Tongue (tissue), 3 donors: ENCODE measurements at places on chromosomes 12 and 14.

- no peak for DNase-seq
Measured at GRCh38 chr12:105357162-105357691, 26.7 kb downstream of the C12orf75 start.

DNA sequence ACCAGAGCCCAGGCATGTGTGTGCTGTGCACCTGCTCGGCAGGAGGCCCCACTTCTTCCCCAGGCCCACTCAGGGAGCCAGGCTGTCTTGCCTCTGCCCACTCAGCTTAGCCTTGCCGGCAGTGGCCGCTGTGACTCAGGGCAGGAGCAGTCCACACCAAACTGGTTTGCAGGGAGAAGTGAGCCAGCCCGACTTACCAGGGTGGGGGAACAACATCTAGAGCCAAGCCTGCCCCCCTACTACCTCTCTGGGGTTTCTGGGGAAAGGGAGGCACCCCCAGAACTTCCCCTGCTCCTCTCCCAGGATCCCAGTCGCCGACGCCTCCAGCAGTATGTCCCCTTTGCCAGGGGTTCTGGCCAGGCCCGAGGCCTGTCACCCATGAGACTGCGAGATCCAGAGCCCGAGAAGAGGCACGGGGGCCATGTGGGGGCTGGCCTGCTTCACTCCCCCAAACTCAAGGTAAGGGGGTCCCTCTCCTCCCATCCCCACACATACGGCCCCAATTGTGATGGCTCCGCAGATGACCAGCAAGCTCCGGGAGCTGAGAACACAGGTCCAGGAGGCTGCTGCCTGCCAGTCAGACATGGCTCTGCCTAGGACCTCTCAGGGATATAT lies 3.0 kb downstream of the PLEKHG6 start:
- no peak for DNase-seq

GRCh38 chr12:57276935-57277563 lies 26.1 kb upstream of the STAC3 start:
- peak; percentile 33 for DNase-seq

DNA sequence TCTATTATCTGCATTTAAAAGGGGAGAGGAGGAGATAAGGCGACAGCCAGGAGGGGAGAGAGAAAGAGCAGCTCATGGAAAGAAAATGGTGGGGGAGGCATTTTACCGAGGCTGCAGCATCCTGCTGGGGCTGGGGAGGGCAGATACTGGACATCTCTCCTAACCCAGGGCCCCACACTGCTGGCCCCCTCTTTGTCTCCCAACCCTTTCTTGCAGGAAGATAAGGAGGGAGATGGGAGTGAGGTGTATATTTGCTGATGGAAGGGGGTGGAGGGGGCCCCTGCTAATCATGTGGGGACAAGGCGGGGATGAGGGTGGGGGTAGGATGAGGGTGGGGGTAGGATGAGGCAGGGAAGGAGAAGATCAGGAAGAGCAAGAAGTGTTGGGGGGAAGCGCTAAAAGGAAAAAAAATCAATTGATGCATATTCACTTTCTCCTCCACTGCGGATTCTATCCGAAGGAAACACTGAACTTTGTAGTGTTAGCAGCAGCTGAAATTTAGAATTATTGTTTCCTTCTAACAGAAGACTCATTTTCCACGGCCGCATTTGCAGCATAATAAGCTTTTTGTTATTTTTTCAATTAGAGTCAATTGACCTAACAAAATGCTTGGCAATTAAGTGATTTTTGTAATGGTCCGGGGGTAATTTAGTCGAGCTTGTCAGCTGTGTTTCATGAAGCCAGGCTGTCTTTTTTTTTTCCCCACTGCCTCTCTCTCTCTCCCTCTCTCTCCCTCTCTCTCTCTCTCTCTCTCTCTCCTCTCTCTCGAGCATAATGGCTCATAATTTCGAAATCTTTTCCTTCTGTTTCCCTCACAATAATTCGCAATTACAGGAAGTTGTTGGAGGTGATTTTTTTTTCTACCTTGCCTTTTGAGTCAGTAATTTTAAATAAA lies 1134.6 kb downstream of the BCL11B start:
- DNase-seq: peak; percentile 24

DNA sequence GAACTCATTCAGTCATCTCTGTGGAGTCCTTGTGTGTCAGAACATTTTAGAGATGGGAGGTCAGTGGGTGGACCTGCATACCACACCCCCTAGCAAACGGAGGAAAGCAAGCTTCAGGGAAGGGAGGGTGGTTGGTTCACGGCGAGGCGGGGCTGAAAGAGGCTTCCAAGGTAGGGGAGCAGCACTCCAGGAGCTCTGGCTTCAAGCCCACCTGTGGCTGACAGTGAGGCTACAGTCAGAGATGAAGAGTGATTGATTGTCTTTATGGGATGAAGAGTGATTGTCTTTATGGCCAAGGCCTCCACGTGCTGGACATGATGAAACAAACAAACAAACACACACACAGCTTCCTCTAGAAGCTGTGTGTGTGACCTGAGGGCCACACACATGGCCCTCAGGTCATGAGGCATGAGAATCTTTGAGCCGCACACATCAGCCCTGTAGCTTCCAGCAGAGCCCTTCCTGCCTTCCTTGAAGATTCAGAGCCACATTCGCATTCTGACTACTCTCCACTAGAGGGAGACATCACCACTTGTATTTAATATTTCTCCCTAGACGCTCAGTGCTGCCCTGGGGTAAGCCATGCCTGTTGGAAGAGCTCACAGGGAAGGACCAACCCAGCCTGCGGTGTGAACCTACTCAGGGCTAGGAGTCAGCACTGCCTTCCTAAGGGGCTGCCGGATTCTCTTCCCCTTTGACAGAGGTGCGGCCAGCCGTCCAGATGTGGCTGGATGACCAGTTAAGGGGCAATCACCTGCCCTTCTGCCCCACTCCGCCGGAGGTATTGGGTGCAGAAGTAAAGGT lies 54.4 kb upstream of the KCNA1 start:
- DNase-seq: peak; percentile 91

GRCh38 chr12:93753838-93754429 lies 76.8 kb downstream of the CRADD start:
- DNase-seq: no peak

DNA sequence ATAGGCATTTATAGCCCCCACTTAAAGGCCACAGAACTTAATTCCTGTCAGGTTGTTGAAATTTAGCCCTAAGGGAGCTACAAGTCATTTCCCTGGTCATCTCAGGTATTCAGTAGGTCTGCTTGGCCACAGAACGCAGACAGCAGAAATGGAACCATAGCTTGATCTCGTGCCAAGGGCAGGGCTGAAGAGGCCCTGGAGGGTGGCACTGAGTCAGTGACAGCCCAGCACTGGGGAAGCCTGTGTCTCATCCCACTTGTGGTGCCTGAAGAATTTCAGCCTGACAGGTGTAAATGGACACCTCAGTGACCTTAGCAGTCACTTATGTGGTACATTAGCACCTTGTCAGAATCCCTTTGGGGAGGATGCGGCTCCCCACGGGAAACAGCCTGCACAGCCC lies 6.6 kb downstream of the PRKAB1 start:
- DNase-seq: no peak

- DNase-seq: peak; percentile 23
Measured at GRCh38 chr12:83318386-83319098, 631.8 kb downstream of the TMTC2 start.

DNA sequence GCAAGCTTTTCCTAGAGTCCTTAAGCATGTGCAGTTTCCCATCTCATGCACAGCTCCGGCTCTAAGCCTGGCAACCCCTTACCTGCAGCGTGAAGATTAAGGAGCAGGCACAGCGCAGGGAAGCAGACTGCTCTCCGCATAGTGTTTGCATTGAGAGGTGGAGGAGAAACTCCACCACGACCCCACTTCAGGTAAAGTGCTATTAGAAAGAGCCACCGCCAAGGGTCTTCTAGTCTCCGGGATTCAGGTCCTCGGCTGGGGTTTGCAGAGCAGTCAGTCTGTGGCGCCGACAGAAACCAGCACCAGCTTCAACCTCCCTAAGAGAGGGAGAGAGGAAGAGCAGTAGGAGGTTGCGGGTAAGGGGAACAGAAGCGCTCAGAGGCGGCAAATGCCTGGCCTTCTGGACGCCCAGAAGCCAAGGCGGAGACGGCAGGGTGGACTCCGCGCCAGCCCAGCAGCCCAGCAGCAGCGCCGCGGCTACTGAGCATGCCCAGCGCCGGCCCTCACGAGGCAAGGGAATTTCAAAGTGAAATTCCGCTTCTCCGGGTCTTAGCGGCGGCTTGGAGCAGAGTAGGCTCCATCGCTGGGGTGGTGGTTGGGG lies at the start of gene PTPRR:
Gene PTPRR (minus strand): TSS at position 488 of the 601 bp plus-strand sequence. CDS start 348 bp downstream, at position 140.
- DNase-seq: no peak

DNA sequence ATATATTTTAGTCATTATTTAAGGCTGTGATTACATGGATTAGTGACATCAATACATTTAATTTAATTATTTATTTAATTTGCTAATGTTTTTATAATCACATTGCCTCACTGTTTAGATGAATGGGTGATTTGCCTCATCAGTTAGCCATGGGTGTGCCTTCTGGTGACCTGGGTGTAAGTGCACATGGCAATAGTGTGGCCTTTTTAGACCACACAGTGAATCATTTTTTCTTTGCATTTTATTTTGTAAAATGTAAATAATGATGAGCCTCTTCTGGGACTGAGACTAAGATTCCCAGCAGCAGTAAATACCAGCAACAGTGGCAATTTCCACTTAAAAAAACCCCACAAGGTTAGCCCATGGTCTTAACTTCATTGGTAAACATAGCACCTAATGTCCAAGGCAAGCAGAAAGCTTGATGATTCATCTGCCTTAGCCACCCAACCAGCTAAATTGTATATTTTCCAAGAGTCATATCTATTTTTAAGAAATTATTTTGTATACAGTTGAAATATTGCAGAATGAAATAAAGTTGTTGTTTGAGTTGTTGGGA lies 235.9 kb upstream of the NOVA1 start:
- DNase-seq: no peak

- DNase-seq: no peak
Measured at GRCh38 chr14:99968941-99969340, 96.3 kb upstream of the EVL start.

- peak; percentile 3 for DNase-seq
Measured at GRCh38 chr12:8584004-8584403, 28.7 kb downstream of the AICDA start.

GRCh38 chr14:23375527-23376251 lies 1.2 kb upstream of the CMTM5 start:
- DNase-seq: no peak

- no peak for DNase-seq
Measured at GRCh38 chr12:32379213-32379612, 20.1 kb upstream of the FGD4 start.

- DNase-seq: no peak
Measured at GRCh38 chr12:32589165-32589865, 89.8 kb upstream of the DNM1L start.

- DNase-seq: peak; percentile 54
Measured at GRCh38 chr12:25151476-25151875, 43.5 kb downstream of the DNAI7 start.

- no peak for DNase-seq
Measured at GRCh38 chr12:13041224-13041623, 3.0 kb upstream of the FAM234B start.

GRCh38 chr12:68340404-68341270 lies 8.5 kb upstream of the MDM1 start:
- no peak for DNase-seq

DNA sequence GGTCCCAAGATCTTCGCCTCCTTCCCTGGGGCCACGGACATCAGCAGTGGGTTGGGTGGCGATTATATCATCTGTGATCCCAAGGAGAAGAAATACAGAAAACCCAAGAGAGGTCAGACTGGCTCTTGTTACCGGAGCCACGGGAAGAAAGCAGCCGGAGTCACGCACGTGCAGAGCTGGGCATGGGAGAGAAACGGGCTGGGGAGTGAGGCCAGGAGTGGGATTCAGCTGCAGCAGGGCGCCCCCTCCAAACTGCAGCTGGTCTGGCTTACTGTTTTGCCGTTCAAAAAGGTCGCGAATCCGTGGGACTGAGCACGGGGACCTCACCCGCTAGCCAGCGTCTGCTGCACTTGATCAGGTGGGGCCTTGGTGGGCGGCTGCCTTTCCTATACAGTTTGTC lies 206.6 kb upstream of the PRMT8 start:
- peak; percentile 56 for DNase-seq
